ENCODE measurements at places on chromosomes 1 and 21. TPM values are rescaled to one million over a fixed set of nuclear protein-coding genes. Genes with fewer than 3 reads are reported as not detected.
A peak's percentile ranks its signal among the peaks of the same experiment; 100 is the strongest.

- DNase-seq, result no peak
These were observed 38.3 kb downstream of the CEP170 start for GRCh38 chr1:243216741-243217140.

- peak; percentile 81 for DNase-seq
These were observed 6.9 kb downstream of the ACKR1 start for GRCh38 chr1:159211331-159212136.

DNA sequence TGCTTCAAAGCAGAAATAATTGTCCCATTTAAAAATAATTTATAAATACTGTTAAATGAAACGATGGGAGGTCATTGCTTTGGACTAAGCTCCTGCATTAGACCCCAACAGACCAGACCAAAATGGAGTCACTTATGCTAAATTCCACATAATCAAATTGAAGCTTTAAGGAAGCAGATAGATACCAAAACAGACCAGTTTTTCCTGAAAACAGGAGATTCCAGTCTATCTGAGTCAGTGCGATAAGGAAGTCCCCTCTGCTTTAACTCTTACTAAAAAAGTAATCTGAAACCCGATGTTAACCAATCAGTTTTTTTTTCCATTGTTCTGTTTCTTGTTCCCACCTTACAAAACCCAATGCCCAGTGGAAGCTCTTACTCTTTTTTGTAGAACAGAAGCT is 16.2 kb upstream of the DNASE2B start:
- DNase-seq, result no peak

The COL9A2 gene
- total RNA-seq, result 16.0 TPM

GRCh38 chr1:6099787-6100765 is 54.4 kb downstream of the KCNAB2 start:
- peak; percentile 76 for DNase-seq

Data from spleen (tissue), 13 donors.